ENCODE measurements at places on chromosomes 5 and 9.

DNA sequence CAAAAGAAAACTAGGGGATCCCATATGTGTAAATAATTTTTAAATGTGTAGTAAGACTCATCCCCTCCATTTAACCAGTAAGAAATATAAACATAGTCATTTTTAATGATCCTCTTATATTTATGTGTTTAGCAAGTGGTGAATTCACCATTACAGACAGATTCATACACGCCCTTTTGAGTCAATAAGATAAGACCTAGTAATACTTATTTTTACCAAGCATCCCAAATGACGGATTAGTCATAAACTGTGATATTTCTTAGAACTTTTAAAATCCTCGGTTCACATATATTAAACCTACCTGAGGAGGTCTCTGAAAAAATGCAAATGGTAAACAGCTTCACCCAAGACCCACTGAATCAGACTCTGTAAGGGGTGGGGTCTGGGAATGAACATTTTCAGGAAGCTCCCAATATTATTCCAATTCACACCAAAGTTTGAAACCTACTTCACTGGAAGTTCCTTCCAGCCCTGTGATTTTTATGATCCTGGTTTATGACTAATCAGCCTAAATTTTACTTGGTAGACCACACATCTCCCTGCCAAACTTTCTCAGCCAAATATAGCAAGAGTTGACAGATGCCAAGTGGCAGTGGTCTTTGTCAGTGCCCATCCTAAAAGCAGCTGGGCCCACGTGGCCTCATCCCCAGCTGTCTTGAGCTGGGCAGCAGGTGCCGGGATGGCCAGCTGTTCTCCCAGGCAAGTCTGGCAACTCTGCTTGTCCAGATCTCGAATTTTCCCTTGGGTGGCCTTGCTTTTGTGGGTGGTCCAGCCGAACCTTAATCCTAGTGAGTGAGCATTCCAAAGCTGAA is 559.0 kb upstream of the RGMB start:
- no peak for DNase-seq

- no peak for DNase-seq
Observed at GRCh38 chr5:168734620-168735300, 155.6 kb upstream of the PANK3 start.

DNA sequence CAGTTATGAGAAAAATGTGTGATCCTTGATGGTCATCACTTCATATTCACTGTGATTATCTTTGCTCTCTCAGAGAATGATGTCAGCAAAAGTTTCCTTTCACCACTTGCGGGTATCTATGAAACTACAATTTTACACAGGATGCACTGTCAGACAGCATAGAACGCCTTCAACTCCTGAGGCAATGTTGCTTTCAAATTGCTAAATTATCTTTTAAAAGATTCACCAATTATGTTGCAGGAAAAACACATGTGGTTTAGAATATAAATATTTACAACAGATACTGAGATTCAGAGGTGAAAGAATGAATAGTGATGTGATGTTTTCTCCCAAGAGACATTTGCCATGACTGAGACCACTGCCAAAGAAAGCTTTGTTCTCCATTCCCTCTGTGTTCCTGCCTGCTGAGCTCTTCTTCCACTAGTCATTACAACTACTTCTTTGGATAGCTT is 879.8 kb upstream of the DMAC1 start:
- no peak for DNase-seq

DNA sequence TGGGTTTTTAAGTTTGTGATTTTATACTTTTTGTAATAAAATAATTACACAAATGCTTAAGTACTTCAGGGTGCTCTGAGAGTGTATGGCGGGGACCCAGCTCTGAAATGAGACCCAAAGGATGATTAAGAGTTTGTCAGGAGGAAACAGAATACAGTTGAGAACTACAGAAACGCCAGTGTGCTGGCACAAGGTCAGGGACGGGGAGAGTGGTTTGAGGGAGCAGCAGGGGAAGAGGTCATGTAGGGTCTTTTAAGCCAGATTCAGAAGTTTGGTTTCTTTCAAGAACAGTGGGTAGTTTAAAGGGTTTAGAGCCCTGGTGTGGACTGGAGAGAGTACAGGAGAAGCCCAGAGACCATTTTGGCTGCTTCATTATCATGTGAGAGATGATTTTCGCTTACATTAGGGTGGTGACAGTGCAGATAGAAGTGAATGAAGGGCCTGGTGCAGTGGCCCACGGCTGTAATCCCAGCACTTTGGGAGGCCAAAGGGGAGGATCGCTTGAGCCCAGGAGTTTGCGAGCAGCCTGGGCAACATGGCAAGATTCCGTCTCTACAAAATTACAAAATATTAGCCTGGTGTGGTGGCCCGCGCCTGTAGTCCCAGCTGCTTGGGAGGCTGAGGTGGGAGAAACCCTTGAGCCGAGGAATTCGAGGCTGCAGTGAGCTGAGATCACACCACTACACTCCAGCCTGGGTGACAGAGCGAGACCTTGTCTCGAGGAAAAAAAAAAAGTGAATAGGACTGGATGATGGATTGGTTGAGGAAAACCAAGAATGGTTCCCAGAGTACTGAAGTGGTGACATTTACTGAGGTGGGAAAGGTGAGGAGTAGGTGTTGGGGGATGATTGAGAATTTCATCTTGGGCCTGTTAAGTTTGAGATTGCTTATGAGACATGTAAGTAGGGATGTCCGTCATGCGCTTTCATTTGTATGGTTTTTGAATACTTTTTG is 1.4 kb upstream of the ETF1 start:
- DNase-seq = no peak

DNA sequence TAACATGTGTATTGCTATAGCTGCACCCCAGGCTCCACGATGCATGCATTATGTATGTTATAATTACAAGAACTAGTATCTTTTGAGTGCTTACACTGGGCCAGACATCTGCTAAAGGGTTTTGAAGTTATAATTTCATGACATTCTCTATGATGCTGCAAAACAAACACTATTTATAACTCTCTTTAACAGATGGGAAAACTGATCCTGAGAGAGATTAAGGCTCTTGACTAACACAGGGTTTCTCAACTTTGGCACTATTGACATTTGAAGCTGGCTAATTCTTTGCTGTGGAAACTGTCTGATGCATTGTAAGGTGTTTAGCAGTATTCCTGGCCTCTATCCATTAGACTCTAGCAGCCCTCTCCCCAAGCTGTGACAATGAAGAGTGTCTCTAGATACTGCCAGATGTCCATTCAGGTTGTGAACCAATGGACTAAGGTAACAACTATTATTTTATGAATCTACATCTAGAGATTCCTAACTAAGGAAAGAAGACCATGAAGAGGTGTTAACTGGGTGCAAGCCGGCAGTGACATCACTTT is 258.6 kb downstream of the ASTN2 start:
- DNase-seq = no peak

GRCh38 chr5:94432499-94432898 is 185.9 kb downstream of the KIAA0825 start:
- DNase-seq = peak; percentile 5

- peak; percentile 1 for DNase-seq
Observed at GRCh38 chr9:100324594-100325200, 28.0 kb downstream of the TEX10 start.

GRCh38 chr9:86021166-86021565 is 78.2 kb downstream of the GOLM1 start:
- DNase-seq = no peak

All from NCI-H2029 (cell line).